ENCODE measurements at places on chromosomes 12 and 14.

GRCh38 chr12:114439817-114440216 lies 33.9 kb upstream of the TBX5 start:
- DNase-seq = no peak

DNA sequence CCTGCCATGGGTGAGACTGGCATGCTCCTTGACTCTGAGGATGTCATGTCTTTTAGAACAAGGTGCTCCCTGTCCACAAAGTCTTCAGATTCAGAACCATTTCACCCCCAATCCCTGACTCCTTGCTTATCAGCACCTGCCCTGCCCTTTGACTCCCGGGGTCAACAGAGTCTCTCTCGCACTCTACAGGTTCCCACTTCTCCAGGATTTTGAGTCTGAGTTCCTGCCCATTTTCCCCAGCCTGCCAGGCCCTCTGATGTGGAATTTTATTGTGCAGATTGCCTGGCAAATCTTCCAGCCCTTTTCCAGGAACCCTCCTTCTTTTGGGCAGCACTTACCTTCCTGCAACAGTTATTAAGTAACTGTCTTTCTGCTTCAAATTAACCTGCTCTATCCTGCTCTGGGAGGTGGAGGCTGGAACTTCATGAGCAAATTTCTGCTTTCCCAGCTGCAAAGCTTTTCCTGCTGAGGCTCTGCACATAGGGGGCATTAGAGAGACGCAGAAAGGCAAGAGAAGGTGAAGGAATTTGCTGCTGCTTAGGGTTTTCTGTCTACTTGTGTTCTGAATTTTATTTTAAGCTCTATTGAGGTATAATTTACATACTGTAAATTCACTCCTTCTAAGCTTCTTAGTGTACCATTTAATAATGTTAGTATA lies 259.1 kb downstream of the PCNX1 start:
- DNase-seq = no peak

- DNase-seq = peak; percentile 29
Observed at GRCh38 chr12:27179400-27180214, 64.5 kb upstream of the STK38L start.

DNA sequence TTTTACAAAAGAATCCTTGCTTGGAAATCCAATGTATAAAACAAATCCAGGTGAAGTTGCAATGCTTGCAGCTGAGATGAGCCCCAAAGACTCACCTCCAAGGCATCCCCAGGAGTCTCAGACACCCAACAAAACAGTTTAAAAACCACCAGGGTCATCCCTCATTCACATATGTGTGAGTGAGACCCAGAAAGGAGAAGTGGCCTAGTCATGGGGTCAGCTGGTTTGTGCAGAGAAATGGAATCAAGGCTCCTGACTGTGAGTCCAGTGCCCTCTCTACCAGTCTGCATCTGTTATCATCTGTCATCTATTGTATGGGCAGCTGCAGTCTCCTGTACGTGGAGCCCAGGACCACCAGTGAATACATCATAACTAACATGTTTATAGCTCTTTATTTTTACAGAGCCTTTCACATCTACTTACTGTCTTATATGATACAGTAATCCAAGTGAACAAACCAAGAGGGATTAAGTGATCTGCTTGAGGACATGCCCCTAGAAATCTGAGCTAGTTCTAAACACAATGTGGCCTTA lies 27.1 kb downstream of the PLEKHG7 start:
- DNase-seq = no peak

DNA sequence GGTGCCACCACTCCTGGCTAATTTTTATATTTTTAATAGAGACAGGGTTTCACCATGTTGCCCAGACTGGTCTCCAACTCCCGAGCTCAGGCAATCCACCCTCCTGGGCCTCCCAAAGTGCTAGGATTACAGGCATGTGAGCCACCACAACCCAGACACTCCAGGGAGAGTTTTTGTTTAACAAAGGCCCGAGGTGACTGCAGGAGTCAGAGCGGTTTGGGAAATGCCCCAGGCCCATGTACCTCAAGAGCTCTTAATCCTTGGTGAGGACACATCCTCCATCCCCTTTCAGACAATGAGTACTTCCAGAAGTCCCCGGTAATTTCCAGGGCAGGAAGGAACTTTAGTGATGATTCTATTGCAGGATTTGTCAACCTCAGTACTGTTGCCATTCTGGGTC lies 176.0 kb downstream of the ESRRB start:
- no peak for DNase-seq

DNA sequence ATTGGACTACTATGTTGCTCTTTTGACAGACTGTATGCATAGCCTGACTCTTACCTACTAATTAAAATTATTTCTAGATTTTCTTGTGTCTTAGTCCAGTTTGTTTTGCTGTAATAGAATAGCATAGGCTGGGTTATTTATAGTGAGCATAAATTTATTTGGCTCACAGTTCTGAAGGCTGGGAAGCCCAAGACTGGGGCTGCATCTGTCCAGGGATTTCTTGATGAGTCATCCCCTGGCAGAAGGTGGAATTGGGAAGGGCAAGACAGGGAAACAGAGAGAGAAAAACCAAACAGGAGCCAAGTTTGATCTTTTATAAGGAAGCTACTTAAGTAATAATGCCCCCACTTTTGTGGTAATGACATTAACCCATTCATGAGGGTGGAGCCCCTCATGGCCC lies 759.2 kb upstream of the LRFN5 start:
- DNase-seq = no peak

DNA sequence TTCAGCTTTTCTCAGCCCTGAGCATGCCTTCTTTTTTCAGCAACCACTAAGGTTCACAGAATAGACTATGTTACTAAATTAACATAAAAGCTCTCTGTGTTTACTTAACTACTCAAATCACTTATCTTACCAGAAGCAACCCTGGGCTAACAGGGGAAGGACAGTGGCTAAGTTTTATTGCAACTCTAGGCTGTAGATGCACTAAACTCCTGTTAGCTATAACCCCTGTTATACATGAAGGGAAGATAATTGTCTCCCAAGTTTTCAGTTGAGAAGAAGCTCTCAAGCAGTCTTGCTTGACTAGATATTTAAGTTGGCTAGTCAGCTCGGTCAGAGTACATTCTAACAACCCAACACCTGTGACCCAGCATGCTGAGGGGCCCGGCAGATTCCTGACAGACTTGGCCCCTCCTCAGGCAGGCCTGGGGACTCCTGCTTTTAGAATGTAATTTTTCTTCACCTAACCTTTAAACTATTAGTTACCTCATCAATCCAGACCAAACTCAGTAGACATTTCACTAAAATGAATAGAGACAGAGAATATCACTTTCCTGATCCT lies 464.5 kb downstream of the EGLN3 start:
- DNase-seq = no peak

- DNase-seq = no peak
Observed at GRCh38 chr14:94161981-94162380, 12.1 kb upstream of the PPP4R4 start.

DNA sequence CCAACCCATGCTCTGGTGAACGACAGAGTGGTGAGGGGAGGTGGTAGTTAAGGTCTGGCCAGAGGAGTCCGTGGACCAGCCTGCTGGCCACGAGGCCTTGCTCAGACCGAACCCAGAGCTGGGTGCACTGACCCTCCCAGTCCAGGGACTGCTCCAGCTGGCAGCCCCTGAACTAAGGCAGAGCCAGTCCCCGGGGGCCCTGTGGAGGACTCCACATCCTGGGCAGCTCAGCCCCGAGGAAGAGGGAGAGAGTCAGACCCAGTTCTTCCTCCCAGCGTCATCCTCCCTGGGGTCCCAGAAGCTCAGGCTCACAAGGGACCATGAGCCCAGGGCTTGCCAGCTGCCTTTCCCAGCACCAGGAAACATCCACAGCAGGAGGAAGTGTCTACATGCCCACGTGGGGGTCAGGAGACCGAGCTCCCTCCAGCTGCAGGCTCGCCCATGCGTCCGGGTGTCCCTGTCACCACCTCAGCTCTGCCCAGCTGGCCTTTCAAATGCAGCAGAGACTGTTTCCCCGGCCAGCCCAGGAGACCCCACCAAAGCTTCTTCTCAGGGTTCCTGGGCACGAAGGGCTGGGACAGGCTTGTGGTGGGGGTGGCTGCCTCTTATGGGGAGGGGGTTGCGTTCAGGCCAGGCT lies 194.4 kb downstream of the KIF26A start:
- DNase-seq = no peak

- no peak for DNase-seq
Observed at GRCh38 chr12:121610239-121611149, 15.8 kb upstream of the ORAI1 start.

DNA sequence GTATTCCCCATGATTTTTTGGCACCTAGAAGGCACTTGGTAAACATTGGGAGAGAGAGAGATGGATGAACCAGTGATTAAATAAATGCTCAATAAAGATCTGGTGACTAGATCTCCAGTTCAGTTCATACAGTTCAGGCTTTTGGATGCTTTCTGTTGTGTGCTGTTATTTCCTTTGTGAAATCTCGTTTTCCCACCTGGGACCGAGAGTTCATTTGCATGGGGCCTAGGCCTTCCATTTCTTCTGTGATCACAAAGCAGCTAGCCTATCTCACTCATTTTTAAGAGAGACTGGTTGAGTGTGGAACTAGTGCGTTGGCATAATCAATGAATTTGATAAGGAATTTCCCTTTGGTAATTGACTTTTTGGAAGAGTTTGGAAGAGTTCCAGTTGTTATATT lies 104.0 kb downstream of the VRK1 start:
- no peak for DNase-seq

DNA sequence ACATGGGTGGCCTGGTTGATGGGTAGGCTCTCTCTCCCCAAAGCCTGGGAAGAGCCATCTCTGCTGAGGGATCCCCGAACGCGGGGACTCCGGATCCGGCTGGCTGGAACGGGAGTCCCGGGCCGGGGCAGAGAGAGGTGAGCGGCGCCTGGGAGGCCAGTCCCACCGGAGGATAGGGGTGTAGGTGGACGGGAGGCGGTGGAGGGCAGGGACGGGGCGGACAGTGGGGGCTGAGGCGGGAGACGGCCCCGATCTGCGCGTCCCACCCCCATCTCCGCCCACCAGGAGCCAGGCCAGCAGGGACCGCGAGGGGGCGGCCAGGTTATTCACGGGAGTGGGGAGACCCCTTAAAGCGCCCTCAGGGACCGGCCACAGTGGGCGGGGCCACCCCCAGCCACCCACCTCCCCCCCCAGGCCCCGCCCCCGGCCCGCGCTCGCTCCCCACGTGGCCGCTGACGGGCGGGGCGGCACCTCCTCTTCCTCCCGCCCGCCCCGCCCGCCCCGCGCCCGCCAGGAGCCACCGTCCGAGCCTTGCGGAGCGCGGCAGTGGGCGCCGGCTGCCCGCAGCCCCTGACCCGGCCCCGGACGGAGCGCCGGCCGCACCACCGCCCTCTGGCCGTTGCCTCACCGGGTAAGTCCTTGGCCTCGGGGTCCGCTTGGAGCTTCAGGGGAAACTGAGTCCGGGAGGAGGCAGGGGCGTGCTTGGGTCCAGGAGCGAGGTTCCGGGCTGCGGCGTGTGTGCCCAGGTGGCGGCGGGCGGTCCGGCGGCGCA lies at the start of gene INF2:
Gene INF2, plus strand, starts transcription at position 510 of the 772 bp plus-strand sequence. CDS start 11,748 bp downstream, outside the sequence.
- DNase-seq = peak; percentile 50

DNA sequence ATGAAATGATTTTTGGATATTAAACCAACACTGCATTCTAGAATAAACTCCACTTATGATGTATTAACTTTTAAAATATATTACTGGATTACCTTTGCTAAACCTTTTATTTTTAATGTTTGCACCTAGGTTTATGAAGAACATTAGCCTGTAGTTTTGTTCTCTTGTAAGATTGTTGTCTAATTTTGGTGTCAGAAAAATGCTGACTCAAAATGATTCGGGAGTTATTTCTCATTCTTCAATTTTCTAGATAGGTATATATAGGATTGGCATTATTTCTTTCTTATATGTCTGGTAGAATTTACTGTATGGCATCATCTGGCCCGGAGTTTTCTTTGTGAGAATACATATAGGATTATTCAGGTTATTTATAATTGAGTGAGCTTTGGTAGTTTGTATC lies 54.6 kb downstream of the MAP4K5 start:
- DNase-seq = no peak

DNA sequence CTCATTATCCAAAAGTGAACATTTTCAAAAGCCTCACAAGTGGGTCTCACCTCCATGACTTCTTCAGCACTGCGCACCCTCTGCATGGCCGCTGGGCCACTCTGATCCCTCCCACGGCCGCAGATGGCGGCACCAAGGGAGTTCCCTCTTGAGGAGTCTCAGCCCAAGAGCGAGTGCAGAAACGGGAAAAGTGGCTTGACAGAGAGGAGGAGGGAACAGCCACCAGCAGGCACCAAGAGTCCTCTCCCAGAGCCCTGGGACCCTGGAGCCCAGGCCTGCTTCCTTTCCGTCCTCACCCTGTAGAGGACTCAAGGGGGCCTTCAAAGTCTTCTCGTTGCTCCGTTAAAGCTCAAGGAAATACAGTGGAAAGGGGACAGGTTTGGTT lies 230.2 kb upstream of the DIO3 start:
- DNase-seq = no peak

- no peak for DNase-seq
Observed at GRCh38 chr14:60645126-60645741, 4.0 kb downstream of the SIX1 start.

GRCh38 chr14:51336734-51337133 lies 96.7 kb downstream of the TMX1 start:
- no peak for DNase-seq

GRCh38 chr12:63164911-63165310 lies 13.9 kb upstream of the AVPR1A start:
- DNase-seq = no peak

DNA sequence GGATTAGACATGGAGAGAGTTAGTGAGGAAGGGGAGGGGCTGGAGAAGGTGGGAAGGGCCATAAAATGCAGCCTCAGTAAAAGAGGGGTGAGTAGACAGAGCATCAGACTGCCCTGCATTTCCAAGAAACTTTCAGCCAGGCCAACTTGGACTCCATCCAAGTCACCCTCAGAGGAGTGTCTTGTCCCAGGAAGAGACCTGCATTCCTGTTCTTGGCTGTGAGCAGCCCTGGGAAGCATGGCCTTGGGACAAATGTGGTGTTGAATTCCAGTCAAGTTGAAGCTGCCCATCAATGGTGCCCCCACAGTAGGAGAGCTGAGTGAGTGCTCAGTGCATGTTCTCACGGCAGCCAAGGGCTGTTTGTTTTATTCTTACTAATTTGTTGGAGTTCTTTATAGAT lies 35.0 kb upstream of the TUNAR start:
- no peak for DNase-seq

DNA sequence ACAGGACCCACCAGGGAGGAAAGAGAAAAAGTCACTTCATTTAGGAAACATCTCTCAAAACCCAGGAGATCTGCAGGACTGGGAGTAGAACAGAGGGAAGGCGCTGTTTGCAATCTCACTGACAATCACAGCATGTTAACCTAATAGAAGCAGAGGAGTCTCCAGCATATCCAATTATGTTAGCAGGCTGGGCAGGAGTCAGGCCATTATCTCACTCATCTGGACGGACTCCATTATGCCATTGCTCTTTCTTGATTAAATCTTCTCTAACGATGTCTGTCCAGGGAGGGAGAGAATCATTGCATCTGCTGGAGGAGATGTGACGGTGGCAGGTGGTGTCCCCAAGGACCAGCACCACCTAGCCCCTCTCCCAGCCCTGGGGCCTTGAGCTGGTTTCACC lies 203.8 kb upstream of the SFSWAP start:
- no peak for DNase-seq
